ENCODE measurements at places on chromosomes 2 and 18.

- no peak for DNase-seq
These were observed 179.6 kb downstream of the KLHL29 start for GRCh38 chr2:23564615-23564960.

DNA sequence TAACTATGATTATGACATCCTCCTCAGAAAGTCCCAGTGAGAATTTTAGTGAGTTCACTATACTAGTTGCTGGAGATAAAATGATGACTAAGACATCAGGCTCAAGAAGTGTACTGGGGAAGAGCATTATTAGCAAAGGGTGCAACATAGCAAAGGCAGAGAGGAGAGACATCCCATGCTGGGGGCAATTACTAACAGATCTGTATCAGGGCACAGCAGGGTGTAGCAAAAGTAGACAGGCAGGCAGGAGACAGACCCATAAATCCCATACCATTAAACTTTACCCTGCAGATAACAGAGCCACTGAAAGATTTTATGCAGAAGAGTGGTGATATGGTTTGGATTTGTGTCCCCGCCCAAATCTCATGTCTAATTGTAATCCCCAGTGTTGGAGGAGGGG is 161.7 kb downstream of the SP3 start:
- DNase-seq: no peak

- DNase-seq: no peak
These were observed 122.9 kb upstream of the MSTN start for GRCh38 chr2:190185380-190185779.

- no peak for DNase-seq
These were observed 1.2 kb downstream of the PTPN4 start for GRCh38 chr2:119760956-119761275.

GRCh38 chr2:6826081-6826913 is 39.4 kb downstream of the CMPK2 start:
- DNase-seq: peak; percentile 6

DNA sequence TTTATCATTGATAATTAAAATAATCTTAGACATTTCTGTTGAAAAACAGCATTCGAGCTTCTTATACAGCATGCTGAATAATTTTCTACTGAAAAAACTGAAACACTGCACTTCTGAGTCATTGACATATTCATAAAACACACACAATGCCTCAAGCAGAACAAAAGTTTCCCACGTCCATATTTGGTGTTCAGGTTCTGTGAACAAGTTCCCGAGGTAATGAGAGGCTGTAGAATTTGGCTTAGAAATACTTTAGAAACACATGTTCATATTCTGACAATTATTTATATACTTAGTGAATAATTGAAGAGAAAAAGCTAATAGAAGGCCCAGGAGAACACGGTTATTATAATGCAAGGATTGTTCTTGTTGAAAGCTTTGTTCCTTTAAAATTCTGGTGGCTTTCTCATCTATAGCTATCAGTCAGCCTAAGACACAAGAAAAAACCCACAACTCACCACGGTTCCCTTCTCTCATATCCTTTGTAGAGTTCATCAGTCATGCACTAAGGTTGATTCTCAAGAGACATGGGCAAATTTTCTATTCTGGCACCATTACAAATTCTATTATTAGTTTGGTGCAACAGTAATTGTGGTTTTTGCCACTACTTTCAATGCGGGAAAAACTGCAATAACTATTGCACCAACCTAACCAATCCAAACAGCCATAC is 194.4 kb downstream of the TMX3 start:
- no peak for DNase-seq

GRCh38 chr2:105544591-105545377 is 145.9 kb upstream of the FHL2 start:
- no peak for DNase-seq

- DNase-seq: no peak
These were observed 312.0 kb upstream of the ETAA1 start for GRCh38 chr2:67085146-67085545.

DNA sequence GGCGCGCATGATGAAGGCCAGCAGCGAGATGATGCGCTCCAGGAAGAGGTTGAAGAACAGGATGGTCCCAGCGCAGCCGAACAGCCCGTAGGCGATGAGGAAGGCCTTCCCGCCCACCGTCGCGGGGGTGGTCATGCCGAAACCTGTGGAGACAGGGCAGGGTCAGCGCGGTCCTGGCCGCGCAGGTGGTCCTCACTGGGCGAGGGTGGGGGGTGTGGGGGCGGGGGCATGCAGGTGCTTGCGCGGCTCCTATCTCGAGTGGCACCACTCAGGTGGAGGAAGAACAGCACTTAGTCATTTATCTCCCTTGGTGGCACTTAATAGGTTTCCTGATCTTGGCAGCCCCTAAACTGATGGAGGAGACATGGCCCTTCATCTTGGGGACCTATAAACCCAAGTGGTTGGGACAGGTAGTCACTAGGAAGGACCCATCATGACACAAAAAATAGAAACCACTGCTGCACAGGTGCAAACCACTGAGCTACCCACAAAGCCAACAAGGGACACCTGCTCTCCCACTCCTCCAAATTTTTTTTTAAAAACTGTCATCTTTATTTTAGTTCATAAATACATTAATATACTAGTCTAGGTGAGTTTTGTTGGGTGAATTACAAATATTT is 118.8 kb downstream of the MSH2 start:
- DNase-seq: no peak

DNA sequence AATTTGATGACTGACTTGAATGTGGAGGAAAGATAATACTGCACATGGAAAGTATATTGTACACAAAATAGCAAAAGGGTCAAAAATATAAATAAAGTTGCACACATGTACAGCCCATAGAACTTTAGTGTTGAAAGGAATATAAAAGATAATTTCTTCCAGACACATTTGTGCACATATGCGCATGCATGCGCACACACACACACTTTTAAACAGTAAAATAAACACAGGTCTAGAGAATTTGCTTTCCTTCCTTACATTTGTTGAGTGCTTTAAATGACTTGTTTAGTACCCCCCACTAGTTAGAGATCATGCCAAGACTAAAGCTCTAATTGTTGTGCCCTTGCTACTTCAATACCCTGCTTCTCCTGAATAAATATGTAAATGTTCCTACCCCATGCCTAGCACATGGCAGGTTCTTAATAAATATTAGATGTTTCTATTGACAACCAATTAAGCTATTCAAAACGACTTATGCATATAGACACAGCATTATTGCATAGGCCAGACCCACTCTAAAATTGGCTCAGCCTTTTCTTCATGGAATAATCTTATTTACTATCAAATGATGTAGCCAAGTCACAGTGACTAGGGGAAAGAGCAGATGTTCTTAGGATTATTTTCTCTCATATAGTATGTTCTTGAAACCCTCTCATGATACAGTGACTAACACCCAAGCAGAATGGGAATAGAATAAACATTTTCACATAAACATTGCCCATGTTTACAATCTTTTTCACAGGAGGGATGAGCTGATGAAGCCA is 165.5 kb upstream of the ACVR2A start:
- DNase-seq: no peak

DNA sequence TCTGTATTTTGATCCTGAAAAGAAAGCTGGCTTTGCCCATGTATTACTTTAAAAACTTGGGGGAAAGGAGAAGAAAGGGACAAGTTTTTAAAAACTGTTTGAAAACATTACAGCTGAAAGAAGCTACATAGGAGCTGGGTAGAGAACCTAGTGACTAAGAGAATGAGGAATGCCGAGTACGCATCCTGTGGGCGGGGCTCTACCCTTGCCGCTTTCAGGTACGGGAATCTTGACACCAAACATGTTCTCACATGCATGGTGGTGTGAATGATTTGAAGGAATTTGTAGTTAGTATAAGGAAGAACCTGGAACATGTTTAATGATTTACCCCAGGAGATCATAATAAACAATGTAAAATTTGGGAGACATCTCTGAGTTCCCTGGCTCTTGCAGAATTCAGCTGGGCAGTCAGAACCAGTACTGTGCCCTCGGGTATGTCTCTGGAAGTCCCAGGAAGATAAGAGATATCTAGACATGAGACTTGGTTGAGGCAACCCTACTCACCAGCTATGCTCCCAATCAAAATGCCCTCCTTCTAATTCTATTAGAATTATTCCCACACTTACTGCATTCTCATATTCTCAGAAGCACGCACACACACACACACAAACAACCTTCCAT is 16.5 kb upstream of the TGFA start:
- DNase-seq: no peak

- no peak for DNase-seq
These were observed 46.7 kb downstream of the GLS start for GRCh38 chr2:190927301-190927700.

DNA sequence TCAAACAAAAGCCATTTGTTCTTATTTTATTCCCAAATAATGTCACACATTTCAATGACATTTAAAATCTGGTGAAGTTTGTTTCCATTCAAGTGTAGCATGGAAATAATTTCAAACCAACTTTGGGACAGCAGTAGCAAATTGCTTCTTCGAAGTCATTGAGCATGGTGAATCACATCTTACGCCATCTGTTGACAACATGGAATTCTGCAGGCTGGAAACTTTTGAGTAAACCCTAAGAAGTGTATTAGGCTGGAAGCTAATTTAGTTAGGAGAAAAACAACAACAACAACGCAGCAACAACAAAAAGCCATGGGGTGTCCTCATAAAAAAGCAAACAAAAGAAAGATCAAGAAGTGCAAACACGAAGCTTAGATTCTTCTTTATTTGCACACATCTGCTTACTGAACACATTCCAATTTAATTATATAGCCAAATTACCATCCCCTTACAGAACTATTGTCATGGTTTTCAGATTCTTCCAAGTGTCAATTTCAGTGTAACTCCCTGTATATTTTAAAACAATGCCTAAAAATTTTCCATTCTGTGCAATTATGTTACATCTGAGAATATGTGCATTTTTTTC is 659.0 kb upstream of the CDH7 start:
- DNase-seq: no peak

- DNase-seq: no peak
These were observed 157.1 kb upstream of the SCN7A start for GRCh38 chr2:166651080-166651675.

GRCh38 chr2:68839260-68839833 is 31.9 kb downstream of the BMP10 start:
- DNase-seq: no peak

DNA sequence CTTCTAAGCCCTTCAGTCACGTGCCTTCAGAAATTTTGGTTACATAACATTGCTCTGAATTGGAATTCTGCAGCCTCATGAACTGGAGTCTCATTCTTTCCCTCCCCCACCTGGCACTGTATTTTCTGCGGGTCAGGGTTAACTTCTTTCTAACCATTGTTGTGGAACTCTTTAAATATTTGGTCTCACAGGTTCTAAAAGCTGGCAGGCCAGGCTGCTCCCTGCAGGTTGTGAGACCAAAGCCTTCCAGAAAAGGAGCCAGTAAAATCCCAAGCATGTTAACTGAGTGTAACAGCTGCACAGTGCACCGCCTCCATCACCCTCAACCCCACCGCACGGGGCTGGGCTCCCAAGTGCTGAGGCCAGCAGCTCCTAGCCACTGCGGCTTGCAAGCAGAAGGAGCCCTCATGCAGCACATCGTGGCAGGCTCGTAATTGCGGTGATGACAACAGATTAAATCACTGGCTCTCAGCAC is 174.1 kb upstream of the ALPP start:
- DNase-seq: no peak

DNA sequence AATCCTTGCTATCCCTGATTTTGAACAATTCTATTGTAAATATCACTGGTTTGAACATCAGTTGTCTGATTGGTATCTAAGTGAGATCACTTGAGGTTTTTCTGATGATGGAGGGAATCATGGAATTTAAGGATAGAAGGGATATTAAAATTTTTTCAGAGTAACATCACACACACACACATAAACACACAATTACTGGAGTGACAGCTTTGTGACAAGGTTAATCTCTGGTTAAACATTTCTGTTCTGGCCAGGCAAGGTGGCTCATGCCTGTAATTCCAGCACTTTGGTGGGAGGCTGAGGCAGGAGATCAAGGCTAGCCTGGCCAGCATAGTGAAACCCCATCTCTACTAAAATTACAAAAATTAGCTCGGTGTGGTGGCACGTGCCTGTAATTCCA is 85.3 kb downstream of the SOCS6 start:
- no peak for DNase-seq

GRCh38 chr2:212892193-212892592 is 259.2 kb downstream of the IKZF2 start:
- no peak for DNase-seq

DNA sequence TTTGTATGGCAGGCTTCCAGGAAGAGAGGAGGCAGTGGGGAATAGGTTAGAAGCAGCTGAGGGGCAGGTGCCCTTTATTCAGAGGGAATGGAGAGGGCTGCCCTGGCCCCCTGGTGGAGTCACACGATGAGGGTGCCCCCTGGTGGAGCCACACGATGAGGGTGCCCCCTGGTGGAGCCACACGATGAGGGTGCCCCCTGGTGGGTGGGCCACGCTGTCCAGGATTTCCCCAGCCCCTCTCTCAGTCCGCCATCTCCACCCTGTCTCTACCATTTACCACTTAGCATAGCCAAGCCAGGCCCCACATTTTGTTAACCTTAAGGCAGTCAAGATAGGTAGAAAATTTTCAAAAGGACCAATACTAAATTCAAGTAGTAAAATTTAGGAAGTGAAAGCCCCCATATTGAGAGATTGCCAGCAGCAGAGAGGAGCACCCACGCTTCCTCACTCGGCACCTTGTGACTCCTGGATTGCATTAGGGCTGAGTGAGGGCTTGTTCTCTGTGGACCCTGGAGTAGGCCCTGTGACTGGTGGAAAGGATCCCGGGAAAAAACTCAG is 10.4 kb upstream of the FAM228A start:
- peak; percentile 11 for DNase-seq

DNA sequence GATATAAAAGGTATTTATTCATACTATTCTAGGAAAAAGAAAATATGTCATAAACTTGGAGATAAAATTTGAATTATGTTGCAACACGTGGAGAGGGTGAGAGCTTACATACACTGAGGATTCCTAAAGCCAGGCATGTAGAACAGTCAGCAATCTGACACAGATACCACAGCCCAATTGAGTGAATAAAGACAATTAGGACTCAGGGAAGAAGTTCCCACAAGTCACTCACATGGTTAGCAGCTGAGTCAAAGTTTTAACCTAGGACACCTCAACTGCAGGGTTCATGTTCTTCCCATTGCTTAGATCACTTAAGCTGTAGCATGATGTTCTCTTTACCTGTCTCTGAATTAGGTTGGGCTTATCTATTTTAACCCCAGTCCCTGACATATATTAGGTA is 189.5 kb downstream of the CMPK2 start:
- no peak for DNase-seq

DNA sequence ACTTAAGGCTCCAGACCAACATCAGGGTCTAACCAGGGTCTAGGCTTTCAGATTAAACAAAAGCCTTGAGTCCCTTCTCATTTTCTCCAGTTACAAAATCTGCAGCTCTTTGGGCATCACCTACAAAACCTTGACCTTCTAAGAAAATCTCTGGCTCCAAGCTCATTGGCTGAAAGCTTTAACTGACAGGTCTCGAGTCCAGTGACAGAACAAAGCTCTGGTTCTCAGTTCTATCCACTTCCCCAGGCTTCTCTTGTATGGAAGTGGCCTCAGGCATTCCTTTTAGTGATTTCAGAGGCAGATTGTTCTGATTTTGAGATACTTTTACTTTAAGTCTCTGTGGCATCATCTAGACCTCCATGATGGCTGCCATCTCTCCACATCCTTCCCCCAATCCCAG is 11.3 kb downstream of the SIX2 start:
- DNase-seq: no peak

- no peak for DNase-seq
These were observed 75.8 kb downstream of the PHLPP1 start for GRCh38 chr18:62790871-62791772.
